Thoracic aorta (tissue), 2 donors: ENCODE measurements at places on chromosomes 3 and 15.

- H3K27ac ChIP-seq = no peak overlapping the region
- H3K36me3 ChIP-seq = no peaks in the 10 kb centered on the region
- no peaks in the 10 kb centered on the region for H3K4me1 ChIP-seq
- H3K27me3 ChIP-seq = no peaks in the 10 kb centered on the region
Measured at GRCh38 chr15:83571820-83572707, 81.9 kb upstream of the ADAMTSL3 start.

DNA sequence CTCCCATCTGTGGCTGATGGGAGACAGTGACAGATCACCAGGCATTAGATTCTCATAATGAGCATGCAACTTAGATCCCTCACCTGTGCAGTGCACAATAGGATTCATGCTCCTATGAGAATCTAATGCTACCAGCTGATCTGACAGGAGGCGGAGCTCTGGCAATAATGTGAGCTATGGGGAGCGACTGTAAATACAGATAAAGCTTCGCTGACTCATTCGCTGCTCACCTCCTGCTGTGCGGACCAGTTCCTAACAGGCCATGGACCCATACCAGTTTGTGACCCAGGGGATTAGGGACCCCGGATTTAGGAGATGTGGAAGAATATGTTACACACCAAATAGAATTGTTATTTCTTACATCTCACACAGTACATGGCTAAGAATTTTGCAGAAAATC, 6.7 kb downstream of the ARGFX start:
- DNase-seq = no peak
- H3K27me3 ChIP-seq = no peaks in the 10 kb centered on the region
- H3K4me3 ChIP-seq = no peak overlapping the region
- H3K27ac ChIP-seq = no peak overlapping the region
- no peaks in the 10 kb centered on the region for H3K36me3 ChIP-seq
- H3K4me1 ChIP-seq = no peaks in the 10 kb centered on the region

GRCh38 chr15:92584105-92584504, 71.5 kb downstream of the FAM174B start:
- H3K4me1 ChIP-seq = no peaks in the 10 kb centered on the region
- H3K4me3 ChIP-seq = no peak overlapping the region
- DNase-seq = no peak
- no peaks in the 10 kb centered on the region for H3K36me3 ChIP-seq
- no peak overlapping the region for H3K27ac ChIP-seq

GRCh38 chr3:164818318-164818717, 260.0 kb downstream of the SI start:
- H3K27me3 ChIP-seq = no peaks in the 10 kb centered on the region
- DNase-seq = no peak
- no peaks in the 10 kb centered on the region for H3K36me3 ChIP-seq
- H3K27ac ChIP-seq = no peak overlapping the region
